ENCODE measurements at places on chromosomes 4 and X.

GRCh38 chrX:84162401-84162800 lies 25.6 kb downstream of the RPS6KA6 start:
- no peak for DNase-seq

GRCh38 chr4:56245547-56246232 lies 141.6 kb downstream of the AASDH start:
- no peak for DNase-seq

- DNase-seq: no peak
Measured at GRCh38 chr4:185328586-185328985, 67.1 kb downstream of the LRP2BP start.

DNA sequence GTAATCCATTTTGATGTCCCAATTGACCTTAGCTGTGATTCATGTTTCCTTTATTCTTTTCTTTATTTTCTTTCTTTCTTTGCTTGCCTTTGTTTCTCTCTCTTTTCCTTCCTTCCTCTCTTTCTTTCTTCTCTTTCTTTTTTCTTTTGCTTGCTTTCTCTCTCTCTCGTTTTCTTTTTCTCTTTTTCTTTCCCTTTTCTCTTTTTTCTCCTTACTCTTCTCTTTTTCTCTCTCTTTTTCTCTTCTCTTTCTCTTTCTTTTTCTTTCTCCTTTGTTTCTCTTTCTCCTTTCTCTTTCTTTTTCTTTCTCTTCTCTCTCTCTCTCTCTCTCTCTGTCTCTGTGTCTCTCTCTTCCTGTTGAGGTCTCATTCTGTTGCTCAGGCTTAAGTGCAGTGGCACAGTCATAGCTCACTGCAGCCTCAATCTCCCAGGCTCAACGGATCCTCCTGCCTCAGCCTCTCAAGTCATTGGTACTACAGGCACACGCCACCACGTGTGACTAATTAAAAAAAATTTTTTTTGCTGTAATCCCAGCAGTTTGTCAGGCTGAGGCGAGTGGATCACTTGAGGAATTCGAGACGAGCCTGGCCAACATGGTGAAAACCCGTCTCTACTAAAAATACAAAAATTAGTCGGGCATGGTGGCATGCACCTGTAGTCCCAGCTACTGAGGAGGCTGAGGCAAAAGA lies 8.0 kb upstream of the DHRSX start:
- DNase-seq: no peak

DNA sequence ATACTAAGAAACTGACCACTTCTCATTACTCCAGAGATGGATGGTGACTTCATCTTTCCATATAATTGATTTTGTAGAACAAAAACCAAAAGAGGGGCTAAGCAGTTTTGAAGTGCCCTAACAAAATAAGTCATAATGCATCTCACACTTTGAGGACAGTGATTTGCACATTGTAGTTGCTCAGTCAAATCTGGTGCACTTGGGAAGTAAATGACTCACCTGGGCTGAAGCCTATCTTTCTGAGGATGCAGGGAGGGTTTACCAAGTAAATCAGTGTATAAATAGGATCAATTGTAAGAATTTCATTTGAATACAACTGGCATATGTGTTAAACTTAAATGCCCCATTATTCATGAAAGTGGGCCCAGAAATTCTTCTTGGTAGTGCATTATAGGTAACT lies 134.2 kb downstream of the DCLK2 start:
- no peak for DNase-seq

GRCh38 chrX:130680164-130681035 lies 222.6 kb downstream of the ENOX2 start:
- no peak for DNase-seq

GRCh38 chrX:130343411-130343810 lies 3.7 kb downstream of the SLC25A14 start:
- no peak for DNase-seq

DNA sequence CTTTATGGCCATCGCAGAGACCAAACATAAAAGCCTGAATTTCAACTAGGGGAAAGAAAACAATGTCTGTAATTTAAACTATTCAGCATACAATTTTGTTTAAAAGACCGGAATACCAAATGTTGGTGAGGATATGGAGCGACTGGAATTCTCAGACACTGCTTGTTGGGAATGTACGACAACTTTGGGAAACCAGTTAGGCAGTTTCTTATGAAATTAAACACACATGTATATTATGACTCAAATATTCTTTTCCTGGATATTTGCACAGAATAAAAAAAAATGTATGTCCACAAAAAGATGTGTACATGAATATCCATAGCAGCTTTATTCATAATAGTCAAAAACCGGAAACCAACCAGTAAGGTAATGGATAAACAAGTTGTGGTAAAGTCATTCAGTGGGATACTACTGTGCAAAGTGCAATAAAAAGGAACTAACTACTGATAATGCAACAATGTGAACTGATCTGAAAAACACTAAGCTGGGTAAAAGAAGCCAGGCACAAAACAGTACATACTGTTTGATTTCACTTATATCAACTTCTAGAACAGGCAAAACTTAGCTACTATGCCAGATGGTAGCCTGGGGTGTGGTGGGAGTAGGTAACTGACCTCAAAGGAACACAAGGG lies 152.7 kb upstream of the FTHL17 start:
- no peak for DNase-seq

DNA sequence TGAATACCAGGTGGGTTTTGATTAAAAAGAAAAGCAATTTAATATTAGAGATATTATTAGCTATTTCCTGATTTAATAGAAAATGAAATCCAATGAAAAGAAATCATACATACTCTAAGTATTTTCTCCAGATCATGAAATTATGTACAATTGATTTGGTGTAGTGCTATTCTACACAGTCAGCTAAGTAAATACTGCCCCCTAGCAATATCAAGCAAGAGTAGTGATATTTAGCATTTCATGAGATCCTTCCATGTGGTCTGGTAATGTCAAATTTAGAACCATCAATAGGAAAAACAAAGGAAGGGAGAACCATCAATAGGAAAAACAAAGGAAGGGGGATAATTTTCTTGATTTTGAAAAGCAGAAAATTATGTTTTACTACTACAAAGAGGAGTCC lies 114.6 kb downstream of the TBCK start:
- DNase-seq: no peak

DNA sequence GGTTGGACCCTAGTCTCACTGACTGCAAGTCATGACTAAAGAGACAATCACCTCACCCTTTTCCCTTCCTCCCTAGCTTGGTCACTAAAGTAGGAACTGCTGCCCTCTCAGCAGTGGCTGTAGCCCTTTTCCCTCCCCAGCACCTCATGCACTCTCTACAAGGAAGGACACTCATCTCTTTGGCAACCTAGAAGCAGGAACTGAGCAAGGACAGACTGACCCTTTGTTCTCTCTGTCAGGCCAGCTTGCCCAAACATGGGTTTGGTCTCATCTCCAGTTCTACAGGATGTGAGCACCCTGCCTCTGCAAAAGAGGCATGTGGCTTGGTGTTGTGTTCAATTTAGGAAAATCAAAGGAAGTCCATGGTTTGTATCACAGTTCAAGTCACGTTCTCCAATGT lies 15.8 kb downstream of the LEF1 start:
- no peak for DNase-seq

DNA sequence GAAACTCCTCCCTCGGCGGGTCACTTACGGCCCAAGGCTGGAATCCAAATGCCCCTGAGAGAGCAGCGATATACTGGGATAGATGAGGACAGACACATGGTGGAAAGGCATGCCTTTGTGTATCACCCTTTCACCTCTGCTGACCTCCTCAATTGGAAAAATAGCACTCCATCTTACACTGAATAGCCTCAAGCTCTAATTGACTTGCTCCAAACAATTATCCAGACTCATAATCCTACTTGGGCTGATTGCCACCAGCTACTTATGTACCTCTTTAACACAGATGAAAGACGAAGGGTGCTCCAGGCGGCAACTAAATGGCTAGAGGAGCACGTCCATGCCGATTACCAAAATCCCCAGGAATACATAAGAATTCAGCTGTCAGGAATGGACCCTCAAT lies 1142.2 kb downstream of the ARAP2 start:
- no peak for DNase-seq

DNA sequence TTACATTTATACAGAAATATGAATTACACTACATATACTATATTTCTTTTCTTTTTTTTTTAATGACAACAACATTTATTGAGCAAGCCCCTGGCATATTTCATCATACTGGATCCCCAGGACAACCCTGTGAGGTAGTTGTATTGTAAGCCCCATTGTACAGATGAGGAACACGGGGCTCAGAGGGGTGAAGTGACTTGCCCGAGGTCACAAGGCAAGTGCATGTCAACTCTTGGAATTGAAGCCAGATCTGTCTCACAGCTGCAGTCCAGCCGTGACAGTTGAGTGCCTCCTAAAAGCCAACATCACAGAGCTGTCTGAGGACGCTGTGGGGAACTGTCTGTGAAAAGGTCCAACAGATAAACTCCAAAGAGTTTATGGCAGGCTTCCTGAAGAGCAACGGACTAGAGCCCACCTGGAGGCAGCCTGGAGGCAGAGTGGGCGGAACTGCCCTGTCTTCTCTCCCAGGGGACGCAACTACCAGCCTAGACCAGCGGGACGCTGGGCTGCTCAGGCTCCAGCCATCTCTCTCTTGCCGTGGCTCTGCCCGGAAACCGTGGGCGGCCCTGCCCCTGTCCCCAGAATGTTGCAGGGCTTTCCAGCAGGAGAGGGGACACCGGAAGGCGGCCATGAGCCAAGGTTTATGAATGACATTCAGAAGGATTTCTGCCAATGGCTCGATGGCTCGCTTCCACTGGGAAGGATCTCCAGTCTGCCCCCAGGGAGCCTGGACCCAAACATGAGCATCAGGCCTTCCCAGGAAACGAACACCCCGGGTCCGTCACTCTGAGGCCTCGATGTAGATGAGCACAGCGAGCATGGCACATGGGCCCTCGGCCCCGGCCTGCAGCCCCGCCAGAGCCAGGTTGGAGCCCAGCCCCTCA lies 50.1 kb downstream of the CFAP299 start:
- no peak for DNase-seq

- no peak for DNase-seq
Measured at GRCh38 chrX:38214551-38215531, 5.8 kb downstream of the SRPX start.

- no peak for DNase-seq
Measured at GRCh38 chr4:175813821-175814220, 1.8 kb upstream of the GPM6A start.

DNA sequence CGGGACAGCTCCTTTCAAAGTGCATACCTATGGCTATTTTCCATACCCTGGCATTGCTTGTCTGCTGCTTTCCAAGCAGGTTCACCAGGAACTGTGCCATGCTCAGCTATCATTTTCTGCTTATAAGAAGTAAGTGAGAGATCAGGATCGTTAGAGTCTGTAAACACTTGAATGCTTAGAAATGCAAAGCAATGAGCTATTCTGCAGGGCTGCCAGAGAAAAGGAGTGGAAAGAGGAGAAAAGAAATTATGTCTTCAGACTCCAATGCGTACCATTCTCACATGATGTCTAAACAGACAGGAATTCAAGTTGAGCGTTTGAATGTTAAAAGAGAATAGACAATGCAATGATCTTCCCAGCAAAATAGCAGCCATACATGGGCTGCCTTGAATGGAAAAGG lies 245.5 kb upstream of the SLC7A11 start:
- DNase-seq: no peak

DNA sequence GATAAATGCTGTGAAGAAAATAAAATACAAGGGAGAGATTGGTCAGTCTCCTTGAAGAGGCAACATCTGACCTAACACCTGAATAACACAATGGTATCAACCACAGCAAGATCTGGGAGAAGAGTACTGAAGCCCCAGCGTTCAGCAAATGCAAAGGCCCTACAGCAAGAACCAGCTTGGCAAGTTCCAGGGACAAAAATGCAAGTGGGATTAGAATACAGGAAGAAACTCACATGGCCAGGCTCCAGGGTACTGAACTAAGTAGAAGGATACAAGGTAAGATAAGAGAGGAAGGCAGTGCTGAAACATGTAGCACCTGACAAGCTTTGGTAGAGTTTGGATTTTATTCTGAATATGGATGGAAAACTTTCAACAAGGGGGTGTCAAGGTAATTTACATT lies 3.6 kb downstream of the SMIM14 start:
- no peak for DNase-seq

GRCh38 chrX:130443875-130444274 lies 42.1 kb downstream of the RBMX2 start:
- DNase-seq: no peak

DNA sequence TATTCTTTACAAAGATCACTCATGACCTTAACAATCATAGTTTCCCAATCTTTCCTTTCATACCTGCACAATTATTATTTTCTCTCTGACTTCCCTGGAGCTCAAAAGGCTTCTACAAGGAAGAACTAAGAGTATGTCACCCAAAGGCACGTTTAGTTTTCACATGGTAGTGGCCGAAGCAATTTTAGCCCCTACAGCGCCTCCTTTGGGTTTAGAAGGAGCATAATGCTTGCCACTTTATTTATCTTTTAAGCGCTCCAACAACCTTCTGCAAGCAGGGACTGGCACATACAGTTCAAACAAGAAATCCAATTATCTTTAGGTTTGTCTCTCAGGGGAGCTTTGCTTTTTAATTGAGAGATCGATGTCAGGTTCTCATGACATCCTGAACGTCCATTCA lies 42.0 kb upstream of the IGSF1 start:
- no peak for DNase-seq

DNA sequence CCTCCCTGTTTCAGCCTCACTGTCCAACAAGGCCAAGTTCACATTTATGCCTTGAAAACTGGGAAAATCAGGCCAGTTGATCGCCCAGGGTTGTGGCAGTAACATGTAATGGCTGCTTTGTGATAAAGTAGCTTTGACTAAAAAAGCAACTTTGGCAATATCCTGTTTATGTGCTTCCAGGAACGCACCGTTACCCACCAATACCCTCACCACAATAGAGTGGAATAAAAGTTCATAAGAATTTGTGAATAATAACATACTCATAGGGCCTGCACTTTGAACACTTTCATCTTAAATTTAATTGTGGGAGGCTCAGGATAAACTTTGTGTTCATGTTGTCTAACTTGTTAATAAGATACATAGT lies 80.7 kb upstream of the MAML3 start:
- DNase-seq: no peak

GRCh38 chrX:139691493-139691842 lies 16.5 kb downstream of the MCF2 start:
- no peak for DNase-seq

DNA sequence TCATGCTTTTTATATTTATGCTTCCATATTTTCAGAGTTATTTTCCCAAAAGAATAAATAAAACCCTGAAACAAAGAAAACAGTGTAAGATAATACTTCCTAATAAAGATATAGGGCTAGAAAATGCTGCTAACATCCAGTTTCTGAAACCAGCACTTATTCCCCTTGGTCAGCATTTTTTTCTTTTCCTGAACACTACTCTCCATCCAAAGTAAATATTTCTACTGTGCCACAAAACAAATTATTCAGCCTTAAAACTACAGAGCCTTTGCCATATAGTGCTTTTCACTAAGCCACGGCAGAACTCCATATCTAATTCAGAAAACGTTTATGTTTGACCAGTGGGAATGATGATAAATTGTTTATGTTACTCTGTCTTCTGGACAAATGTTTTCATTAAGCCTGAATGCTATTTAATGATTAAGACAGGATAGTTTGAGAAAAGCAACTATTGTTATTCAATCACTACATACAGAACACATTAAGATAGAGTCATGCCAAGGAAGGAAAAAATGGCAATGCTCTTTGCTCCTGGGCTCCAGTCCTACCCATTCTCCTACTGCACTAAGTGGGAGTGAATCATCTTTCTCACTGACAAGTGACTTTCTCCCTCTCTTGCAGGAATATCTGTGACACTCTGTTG lies 723.9 kb downstream of the FAT4 start:
- no peak for DNase-seq
